Spleen (tissue), 13 donors: ENCODE measurements at places on chromosomes 6 and 20. TPM values are rescaled to one million over a fixed set of nuclear protein-coding genes. Genes with fewer than 3 reads are reported as not detected.

Gene BPIFA1
- not detected for total RNA-seq

Gene SENP6
- total RNA-seq, result 122 TPM

Gene BMP7
- not detected for total RNA-seq

DNA sequence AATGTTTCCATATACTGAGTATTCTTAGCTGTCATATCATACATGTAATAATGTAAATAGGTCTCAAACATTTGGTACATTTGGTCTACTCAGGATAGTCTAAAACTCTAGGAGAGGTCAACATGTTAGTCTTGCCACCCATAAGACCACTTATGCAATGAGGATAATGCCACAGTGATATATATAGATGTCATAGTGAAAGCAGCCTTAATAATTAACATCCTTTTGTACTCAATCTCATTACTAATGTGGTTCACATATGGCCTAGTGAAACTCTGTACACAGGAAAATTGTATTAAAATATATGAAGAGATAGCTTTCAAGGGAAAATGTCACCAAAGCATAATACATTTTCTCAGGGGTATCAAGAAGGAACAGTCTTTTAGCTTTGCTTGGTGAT, 577.9 kb downstream of the TFAP2B start:
- DNase-seq, result no peak

- no peak for DNase-seq
Measured at GRCh38 chr6:110828396-110828795, 13.1 kb upstream of the CDK19 start.
